ENCODE measurements at places on chromosomes 13 and 19.
A peak's percentile ranks its signal among the peaks of the same experiment; 100 is the strongest.

DNA sequence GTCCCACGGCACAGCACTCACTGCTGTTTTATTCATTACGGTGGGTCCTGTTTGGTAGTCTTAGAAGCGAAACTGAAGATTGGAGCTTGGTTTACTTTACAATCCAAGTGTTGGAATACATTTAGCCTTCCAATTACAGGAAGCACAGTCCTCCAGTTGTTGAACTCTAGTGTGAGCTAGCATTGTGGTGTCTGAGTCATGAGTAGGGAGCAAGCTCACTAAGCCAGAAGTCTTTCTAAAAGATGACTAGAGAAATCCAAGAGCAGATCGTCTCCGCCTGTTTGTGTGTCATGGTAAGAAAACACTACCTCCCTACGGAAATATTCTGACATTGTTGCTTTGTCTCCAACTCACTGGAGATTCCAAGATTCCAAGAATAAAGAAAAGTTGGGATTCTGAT is 10.1 kb upstream of the SHISA2 start:
- DNase-seq: no peak

GRCh38 chr13:40637643-40638042 is 28.8 kb downstream of the FOXO1 start:
- no peak for DNase-seq

GRCh38 chr19:19460761-19461265 is 54.5 kb downstream of the TSSK6 start:
- DNase-seq: no peak

GRCh38 chr13:22931576-22931975 is 249.2 kb upstream of the SGCG start:
- no peak for DNase-seq

DNA sequence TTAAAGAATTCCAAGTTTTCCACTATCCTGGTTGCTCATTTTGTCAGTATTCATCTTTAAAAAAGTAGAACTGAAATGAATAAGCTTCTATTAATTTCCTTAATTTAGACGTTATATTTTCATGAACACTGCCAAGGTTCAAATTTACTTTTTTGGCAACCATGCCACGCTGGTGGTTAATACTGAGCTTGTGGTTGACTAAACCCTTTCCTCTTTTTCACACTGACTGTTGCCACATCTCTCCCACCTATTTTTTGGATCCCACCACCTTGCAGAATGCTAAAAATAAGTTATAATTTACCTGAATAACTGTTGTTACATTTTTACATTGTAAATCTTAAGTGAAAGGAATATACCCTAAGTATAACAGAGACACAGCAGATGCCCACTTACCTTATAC is 45.0 kb downstream of the FLT3 start:
- no peak for DNase-seq

GRCh38 chr19:38977445-38978325 is 2.1 kb upstream of the FBXO17 start:
- DNase-seq: peak; percentile 67

GRCh38 chr13:112894423-112894672 is 74.7 kb upstream of the MCF2L start:
- DNase-seq: no peak

DNA sequence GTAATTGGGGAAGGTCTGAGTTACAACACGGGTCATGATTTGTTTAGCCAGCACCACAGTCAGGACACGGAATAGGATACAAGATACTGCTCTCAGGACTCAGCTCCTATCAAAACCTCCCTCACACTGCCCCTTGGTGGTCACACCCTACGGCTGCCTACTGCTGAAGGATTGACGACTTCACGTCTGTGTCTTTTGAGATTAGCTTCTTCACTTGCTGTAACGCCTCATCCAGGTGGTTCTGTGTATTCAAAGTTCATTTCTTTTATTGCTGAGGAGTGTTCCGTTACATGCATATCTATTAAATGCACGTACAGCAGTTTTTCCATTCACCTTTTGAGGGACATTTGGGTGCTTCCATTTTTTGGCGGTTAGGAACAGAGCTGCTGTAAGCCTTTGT is 46.3 kb downstream of the URI1 start:
- DNase-seq: no peak

DNA sequence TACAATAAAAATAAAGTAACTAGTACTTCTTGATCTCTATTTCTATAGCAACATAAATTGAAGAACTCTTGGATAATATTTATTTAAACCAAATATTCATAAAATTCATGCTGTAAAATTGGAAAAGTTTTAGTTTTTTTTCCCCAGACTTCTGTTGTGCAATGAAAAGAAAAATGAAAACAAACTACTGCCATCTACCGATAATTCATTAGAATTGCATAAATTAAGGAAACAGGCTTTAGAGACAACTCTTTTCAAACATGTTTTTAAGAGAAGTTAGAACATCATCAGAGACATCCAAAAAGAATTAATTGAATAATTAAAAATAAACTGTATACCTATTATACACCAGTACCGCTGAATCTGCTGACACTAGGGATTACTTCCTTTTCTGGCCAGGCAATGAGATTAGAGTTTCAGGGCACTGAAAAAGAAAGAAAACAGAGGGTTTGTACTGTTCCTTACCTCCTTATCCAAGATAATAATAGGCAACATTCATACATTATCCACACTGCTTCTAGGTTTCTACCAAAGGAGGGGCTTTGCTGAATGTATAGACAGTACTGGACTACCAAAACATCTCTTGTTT is 4.9 kb downstream of the CCDC122 start:
- peak; percentile 14 for DNase-seq

GRCh38 chr13:99356262-99357091 is 49.3 kb upstream of the GPR183 start:
- peak; percentile 87 for DNase-seq

- no peak for DNase-seq
Observed at GRCh38 chr19:16327911-16328823, 3.5 kb downstream of the KLF2 start.

GRCh38 chr13:39208636-39209035 is 170.4 kb downstream of the NHLRC3 start:
- no peak for DNase-seq

GRCh38 chr13:72170571-72170970 is 303.6 kb upstream of the DACH1 start:
- DNase-seq: no peak

GRCh38 chr13:107937848-107938247 is 277.5 kb downstream of the LIG4 start:
- DNase-seq: no peak

GRCh38 chr19:56099638-56100539 is 21.2 kb downstream of the ZNF787 start:
- no peak for DNase-seq

- DNase-seq: no peak
Observed at GRCh38 chr19:43692385-43692784, 22.4 kb upstream of the PLAUR start.

GRCh38 chr13:112003396-112003795 is 63.6 kb upstream of the SOX1 start:
- no peak for DNase-seq

DNA sequence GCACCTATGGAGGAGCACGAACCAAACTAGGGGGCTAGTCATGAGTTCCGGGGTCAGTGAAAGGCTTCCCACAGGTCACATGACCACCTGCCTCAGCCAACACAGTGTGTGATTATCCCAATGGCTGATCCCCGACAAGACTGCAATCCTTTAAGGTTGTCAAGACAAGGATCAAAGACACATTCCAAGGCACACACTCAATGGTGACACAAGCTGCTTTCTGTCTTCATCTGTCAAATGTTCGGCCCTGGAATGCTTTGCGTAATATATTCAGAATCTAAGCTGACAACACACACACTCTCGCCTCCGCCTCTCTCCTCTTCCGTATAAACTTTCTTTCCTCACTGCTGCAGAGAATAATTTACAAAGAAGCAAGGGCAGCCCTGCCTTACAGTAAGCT is 11.7 kb downstream of the RANBP3 start:
- no peak for DNase-seq

DNA sequence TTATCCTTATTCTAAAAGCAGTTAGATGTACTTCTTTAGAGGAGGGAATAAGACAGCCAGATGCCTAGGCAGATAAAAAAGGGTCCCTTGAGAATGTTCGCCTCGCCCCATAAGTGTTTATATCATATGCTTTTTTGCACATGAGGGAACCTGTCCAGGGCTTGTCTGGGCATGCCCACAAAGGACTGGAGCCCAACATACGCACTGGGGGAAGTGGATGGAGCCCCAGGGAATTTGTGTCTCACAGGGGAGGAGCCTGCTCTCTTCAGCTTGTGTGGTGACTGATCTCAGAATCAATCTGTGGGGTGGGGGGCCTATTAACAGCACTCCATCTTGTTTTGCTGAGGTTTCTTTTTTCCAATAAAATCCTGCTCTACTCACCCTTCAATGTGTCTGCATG is 22.6 kb downstream of the MED4 start:
- DNase-seq: no peak

GRCh38 chr19:6060600-6061375 is 49.5 kb downstream of the RFX2 start:
- DNase-seq: no peak

GRCh38 chr13:37211487-37211886 is 106.0 kb upstream of the CSNK1A1L start:
- DNase-seq: no peak

DNA sequence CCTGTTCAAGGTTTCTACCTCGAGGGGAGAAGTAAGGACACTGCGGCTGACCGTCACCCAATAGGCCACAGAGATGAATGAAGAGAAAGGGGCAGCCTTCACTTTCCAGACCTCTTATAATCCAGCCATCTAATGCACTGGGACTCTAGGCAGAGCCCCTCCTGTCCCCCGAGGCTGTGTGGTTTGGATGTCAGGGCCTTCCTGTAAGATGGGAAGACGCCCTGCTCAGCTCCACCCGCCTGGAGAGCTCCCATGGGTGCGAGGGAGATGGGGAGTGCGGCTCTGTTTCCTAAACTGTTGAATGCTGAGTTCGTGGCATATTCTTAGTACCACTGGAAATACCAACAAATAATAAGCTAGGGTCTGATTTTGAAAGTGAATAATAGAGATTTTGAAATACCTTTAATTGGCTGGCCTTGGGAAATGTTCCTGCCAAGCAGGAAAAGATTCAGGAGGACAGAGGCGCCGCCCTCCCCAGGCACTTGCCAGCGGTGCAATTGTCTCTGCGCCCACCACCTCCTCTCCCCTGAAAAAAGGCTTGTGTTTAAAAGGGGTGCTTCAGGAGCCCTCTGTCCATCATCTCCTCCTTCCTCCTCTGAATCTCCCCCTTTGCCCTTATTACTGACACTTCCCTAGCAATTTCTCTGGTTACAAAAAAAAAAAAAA is 85.4 kb upstream of the GPR183 start:
- no peak for DNase-seq

DNA sequence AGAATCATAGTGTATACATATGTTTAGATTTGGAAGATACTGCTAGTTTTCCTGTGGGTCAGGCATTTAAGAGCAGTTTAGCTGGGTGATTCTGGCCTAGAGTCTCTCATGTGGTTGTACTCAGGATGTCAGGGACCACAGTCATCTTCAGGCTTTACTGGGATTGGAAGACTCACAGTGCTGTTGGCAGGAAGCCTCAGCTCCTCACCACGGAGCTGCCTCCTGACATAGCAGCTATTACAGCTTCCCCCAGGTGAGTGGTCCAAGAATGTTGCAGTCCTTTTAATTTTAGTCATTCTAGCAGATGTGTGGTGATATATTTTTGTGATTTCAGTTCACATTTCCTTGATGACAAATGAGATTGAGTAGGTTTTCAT is 16.9 kb upstream of the GPR18 start:
- peak; percentile 21 for DNase-seq

DNA sequence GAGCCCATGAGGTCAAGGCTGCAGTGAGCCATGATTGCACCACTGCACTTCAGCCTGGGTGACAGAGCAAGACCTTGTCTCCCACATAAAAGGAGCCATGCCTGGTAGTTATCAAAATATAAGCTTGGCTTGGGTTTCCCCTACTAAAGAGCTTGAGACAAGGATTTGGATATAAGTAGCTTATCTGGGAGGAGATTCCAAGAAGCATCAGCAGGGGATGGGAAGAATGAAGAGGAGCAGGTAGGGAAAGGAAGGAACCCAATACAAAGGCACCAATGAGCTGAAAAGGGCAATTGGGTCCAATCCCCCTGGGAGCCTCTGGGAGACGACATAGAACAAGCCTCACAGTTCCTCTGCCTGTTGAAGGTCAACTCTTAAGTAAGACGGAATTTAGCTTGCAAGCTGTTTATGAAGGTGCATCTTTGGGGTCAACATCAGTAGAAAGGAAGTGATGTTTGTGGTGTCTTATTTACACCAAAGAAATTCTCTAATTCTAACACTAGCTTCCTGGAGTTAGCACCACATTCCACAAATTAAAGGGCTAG is 7.4 kb upstream of the CLEC4G start:
- no peak for DNase-seq

DNA sequence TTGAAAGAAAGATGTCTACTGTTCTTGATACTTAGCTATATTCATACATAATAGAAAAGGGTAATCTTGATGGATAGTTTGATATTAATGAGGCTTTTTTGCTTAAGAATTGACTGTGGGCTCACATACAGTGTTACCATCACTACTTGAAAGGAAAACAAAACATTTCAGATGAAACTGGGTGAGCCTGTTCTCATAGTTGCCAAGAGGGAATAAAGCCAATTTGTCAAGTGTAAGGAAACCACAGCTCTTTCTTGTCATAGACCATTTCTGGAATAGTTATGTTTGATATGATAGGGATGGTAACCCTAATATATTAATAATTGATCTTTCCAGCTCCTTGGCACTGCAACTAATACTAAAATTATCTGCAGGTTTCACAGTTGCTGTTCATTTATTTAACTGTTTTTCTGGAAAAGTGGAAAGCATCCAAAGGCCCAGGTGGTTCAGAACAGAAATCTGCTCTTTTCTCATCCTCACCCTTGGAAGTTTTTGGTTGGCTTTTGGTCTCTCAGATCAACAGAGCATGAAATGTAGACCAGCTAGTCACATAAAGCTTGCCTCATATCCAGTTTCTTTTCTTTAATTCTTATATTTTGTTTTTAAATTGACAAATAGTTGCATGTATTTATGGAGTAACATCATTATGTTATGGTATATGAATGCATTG is 43.2 kb downstream of the ARHGEF7 start:
- DNase-seq: no peak

- no peak for DNase-seq
Observed at GRCh38 chr19:10763828-10764339, 46.0 kb downstream of the DNM2 start.

DNA sequence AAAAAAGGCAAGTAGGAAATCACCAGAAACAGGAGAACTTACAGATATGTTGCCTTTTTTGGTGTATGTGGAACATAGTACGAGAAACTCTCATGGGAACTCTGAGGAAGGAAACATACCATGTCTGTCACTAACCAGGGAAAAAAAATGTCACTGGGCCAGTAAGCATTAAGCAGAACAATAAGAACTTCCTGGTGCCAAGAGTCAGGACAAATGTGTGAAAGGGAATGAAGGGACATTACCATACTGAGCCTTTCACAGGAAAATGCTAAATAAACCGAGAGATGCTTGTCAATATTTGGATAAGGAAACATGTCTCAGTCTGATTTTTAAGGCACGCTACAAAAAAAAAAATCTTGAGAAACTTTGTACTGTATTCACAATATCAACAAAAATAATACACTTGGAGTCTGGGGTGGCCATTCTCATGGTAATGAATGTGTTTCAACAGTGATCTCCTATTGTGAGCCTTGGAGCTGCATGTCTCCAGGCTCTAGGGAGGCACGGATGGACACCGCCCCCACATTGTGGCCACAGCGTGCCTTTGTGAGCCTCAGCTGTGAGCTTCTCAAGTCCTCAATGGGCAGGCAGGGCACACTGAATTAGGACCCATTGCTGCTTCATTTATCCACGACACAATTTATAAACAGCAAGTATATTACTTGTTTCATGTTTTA is 113.0 kb upstream of the ARGLU1 start:
- DNase-seq: no peak

- DNase-seq: no peak
Observed at GRCh38 chr13:98934243-98934642, 43.6 kb downstream of the DOCK9 start.

GRCh38 chr19:12139269-12139668 is 881 bp downstream of the ZNF20 start:
- no peak for DNase-seq
